Posterior vena cava (tissue), 2 donors: ENCODE measurements at places on chromosomes 3 and 15.

GRCh38 chr3:69201658-69202057, 79.3 kb upstream of the LMOD3 start:
- DNase-seq = no peak

GRCh38 chr3:126752303-126753190, 48.5 kb downstream of the CHCHD6 start:
- peak; percentile 93 for DNase-seq

GRCh38 chr3:188326111-188326510, 172.2 kb downstream of the LPP start:
- no peak for DNase-seq

- peak; percentile 92 for DNase-seq
Measured at GRCh38 chr15:91942720-91943394, 89.3 kb downstream of the SLCO3A1 start.

GRCh38 chr15:83082730-83083386, 15.8 kb upstream of the BTBD1 start:
- DNase-seq = no peak
